ENCODE measurements at places on chromosomes 16 and 17.

- no peak for DNase-seq
These were observed 28.7 kb upstream of the MYOCD start for GRCh38 chr17:12637015-12637414.

- DNase-seq: no peak
These were observed 8.9 kb downstream of the HSD17B2 start for GRCh38 chr16:82043680-82044584.

GRCh38 chr16:15749985-15750384, 99.9 kb downstream of the NDE1 start:
- DNase-seq: no peak

- DNase-seq: no peak
These were observed 350.2 kb downstream of the FOXL1 start for GRCh38 chr16:86928523-86929011.

- DNase-seq: no peak
These were observed 26.1 kb downstream of the CACNA1G start for GRCh38 chr17:50586421-50587247.

GRCh38 chr17:55758171-55758570, 7.3 kb downstream of the PCTP start:
- no peak for DNase-seq

DNA sequence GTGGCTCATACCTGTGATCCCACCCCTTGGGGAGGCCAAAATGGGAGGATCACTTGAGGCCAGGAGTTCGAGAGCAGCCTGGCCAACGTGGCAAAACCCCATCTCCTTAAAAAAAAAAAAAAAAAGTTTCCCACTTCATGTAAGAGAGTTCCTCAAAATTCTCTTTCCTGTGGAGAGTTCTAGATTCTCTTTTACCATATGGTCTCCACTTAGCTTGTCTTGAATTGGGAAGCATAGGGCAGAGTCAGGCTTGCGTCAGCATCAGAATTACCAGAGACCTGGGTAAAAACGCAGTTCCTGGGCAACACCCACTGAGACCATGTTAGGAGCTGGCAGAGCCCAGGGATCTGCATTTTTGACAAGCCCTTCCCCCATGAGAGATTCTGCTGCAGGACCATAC, 158.4 kb downstream of the CCDC182 start:
- DNase-seq: no peak

DNA sequence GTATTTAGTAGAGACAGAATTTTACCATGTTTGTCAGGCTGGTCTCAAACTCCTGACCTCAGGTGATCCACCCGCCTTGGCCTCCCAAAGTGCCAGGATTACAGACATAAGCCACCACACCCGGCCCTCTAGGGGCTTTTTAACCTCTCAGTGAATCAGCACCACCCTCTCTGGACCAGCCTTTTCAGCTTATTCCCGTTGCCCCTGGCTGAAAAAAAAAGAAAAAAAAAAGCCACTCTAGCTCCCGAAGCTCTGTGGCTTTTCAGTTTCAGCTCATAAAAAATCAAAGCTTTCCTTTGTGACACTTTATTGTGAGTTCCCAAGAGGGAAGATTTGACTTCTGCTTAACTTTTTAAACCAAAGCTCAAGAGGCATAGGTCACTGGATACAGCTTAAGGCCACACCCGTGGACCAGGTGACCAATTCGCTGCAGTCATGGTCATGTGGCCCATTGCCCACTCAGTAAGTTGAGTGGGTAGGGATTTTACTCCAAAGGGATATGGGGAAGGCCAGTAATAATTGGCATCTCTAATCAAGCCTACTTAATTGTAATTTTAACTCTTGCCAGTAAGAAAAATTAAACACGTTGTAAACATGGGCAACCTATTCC, 46.6 kb upstream of the MED13 start:
- no peak for DNase-seq

DNA sequence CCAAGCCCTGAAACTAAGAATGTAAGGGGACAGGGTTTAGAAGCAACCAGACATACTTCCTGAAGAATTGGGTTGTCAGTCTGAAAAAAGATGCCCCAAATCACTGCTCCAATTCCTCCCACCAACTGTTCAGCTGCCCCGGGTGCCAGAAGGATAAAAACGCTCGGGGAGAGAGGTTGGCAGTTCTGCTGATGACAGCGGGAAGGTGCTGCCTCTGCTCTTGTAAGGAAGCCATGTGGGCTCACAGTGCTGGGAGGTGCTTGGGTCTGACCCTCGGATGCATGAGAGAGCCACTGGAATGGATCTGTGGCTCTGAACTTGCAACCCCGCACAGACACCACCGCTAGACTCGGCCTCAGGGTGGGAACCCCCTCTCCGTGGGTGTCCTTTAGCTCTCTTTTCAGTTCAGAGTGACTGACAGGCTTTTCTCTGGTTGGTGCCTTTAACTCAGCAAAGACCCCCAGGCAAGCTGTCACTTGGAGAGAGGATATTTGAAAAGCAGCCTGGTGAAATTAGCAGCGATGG, 364.8 kb upstream of the RBFOX1 start:
- no peak for DNase-seq

GRCh38 chr16:65122724-65123395, 997 bp upstream of the CDH11 start:
- no peak for DNase-seq

GRCh38 chr17:35750526-35751395, 2.3 kb downstream of the GAS2L2 start:
- no peak for DNase-seq

DNA sequence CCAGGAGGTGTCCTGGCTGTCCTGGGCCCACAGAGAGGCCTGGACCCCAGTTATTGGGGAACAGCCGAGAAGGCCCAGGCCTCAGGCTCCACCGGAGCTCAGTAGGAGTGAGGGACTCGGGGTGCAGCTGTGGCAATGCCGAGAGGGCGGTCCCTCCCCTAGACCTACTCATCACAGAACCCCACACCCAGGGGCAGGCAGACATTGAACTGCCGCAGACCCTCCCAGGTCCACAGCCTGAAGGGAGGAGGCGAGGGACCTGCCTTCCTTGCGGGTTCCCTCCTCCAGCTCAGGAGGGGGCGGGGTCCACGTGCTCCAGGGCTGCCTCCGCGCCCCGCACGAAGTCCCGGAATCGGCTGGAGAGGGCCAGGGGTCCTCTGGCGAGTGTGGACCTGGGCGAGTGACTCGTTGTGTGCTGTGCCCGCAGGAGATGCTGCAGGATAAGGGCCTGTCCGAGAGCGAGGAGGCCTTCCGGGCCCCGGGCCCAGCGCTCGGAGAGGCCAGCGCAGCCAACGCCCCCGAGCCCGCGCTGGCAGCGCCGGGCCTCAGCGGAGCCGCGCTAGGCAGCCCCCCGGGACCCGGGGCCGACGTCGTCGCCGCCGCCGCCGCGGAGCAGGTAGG, 3.9 kb downstream of the TBX4 start:
- no peak for DNase-seq

DNA sequence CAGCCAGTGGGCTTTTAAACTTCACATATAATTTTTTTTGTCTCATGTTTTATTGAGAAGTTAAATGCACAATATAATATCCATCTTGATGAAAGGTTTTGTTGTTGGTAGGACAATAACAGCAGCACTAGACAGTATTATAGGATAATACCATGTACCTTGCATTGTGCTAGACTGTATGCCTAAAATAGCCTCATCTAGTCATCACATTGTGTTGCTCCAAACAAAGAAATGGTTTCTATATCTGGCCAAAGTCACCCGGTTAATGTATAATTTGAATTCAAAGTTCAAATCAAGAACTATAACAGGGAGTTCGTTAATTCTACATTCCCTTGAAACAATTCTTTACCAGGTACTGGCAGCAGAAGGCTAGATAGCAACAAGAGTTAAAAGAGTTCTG, 104.9 kb downstream of the KCNJ2 start:
- no peak for DNase-seq

DNA sequence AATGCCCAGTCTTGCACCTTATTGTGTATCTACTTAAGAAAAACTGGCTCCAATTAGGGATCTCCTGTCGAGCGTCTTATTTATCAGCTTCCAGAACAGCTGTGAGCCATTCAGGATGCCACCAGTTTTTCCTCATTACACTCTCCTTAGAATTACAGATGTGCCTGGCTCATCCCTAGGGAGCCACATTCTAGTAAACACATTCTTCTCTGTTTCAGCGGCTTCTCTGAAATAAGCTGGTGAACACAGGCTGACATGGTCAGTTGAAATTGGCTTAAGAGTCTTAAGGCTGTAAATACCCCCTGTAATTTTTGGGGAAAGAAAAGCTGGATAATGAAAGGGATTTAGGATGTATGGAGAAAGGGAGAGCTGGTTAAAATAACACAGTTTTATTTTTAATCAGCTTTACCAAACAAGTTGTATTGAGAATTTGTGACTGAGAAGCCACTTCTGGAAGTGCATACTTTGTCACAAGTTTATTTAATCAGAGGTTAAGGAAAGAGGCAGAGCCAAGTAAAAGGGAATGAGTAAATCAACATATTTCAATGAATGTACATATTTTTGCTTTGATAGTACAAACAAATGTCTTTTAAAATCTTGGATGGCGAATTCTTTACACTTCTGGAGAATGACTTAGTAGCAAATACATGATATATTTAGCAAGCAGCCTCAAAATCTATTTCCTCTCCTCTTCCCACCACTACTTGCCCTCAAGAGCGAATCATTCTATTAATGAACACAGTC, 562.0 kb upstream of the GOT2 start:
- DNase-seq: no peak

- DNase-seq: no peak
These were observed 834 bp upstream of the TXNDC11 start for GRCh38 chr16:11743308-11744074.

DNA sequence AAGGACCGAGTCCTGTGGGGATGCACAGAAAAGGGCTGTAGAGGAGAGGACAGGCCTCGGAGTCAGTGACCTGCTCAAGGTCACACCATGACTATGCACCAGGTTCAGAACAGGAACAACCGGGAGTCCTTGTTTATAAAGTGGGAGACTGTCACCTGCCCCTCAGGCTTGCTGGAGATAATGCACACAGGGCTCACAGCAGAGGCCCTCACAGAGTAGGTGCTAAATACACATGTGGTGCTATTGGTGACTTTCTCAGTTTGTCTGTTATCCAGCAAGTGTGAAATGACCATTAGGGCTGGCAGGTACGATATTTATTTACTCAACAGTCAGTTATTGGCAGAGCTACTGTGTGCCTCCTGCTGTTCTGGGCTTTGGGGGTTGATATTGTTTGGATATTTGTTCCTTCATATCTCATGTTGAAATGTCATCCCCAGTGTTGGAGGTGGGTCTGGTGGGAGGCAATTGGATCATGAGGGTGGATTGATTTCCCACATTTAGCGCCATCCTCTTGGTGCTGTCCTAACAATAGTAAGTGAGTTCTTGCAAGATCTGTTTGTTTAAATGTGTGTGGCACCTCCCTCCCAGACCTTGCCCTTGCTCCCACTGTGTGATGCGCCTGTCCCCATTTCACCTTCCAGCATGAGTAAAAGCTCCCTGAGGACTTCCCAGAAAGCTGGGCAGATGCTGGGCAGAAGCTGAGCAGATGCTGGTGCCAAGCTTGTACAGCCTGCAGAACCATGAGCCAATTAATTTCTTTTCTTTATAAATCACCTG, 162.1 kb upstream of the MPHOSPH6 start:
- no peak for DNase-seq

- no peak for DNase-seq
These were observed 152.1 kb downstream of the PMP22 start for GRCh38 chr17:15112846-15113617.

DNA sequence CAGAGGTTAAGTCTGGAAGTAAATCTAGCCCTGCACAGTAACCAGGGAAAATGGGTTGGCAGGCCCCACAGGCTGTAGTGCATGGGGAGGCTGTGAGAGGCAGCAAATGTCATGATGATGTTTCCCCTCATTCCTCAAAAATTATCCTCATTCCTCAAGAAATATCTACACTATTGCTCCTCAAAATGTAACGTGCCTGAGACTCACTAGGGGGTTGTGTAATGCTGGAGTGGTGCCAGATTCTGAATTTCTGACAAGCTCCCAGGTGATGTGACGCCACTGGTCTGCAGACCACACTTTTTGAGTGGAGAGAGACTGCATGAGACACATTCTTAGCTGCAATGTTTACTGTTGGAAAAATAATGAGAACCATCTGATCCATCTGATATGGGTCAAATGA, 1.2 kb upstream of the MPP3 start:
- no peak for DNase-seq

GRCh38 chr16:68349838-68350410, 39.1 kb downstream of the PRMT7 start:
- DNase-seq: no peak

DNA sequence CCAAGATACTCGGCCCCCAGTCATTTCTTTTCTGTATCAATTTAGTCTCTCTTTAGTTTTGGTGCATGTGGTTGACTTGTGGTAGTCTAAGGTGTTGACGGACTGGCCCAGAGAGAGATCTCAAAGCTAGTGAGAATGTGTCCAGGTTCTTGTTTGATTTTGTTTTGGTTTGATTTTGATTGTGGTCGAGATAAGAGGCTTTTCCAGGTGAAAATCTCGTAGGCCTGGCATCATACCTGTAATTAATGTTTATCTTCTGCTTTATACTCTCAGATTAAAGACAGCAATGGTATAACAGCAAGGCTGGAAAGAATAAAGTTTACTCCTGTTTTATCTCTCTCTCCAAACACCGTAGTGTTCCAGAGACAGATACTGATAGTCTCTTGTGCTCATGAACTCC, 172.4 kb upstream of the CACNG5 start:
- no peak for DNase-seq

GRCh38 chr16:28820016-28820415, 2.8 kb upstream of the ATXN2L start:
- no peak for DNase-seq

- no peak for DNase-seq
These were observed 8.6 kb downstream of the KDM6B start for GRCh38 chr17:7842380-7843256.

- DNase-seq: no peak
These were observed 2.3 kb downstream of the CHP2 start for GRCh38 chr16:23757116-23757515.

DNA sequence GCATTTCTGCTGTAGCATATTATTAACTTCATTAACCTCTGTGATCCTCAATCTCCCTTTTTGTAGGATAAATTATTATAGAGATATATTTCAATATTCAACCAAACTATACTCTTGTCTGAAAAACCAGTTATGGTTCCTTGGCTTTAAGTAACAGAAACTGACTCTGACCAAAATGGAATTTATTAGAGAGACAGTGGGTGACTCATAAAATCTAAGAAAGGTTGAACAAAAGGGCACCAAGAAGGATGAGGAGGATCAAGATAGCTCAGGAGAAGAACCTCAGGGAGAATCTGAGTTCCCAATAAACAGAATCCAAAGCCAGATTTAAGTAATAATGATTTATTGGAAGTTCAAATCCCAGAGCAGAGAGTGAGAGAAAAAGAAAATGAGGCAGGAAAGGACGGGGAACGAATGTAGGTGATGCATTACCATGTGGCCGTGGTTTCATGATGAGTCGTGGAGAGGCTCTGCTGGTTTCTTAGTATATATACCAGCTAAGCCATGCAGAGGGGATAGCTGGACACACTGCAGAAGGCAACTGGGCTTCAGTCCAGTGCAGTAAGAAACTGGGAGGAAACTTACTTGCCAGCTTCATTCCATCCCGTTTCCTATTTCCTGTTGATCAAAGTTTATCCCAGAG, 151.5 kb upstream of the GOT2 start:
- no peak for DNase-seq

DNA sequence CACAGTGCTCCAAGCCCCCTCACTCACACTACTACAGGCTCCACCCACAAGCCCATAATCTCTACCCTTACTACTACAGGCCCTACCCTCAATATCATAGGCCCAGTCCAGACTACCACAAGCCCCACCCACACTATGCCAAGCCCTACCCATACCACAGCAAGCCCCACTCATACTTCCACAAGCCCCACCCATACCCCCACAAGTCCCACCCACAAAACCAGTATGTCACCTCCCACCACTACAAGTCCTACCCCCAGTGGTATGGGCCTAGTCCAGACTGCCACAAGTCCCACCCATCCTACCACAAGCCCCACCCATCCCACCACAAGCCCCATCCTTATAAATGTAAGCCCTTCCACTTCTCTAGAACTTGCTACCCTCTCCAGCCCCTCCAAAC, 13.8 kb downstream of the RIPOR1 start:
- DNase-seq: no peak
